ENCODE measurements at places on chromosomes 3 and 15.
A peak's percentile ranks its signal among the peaks of the same experiment; 100 is the strongest.

DNA sequence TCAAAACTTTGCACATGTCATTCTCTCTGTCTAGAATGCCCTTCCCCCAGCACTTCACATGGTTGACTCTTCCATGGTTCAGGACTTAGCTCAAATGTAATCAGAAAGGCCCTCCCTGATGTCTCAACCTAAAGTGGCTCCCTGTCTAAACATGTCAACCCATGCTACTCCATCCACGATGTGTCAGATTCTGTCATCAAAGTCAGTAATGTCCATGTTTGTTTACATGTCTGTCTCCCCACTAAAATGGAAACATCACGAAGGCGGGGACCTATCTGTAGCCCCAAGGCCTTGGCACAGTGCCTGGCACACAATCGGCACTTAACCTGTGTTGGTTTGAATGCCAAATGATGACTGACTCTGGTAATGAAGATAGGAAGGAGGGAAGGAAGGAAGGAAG lies 20.8 kb upstream of the SNTN start:
- DNase-seq: no peak

- no peak for DNase-seq
These were observed 7.9 kb downstream of the PRSS50 start for GRCh38 chr3:46709721-46710120.

DNA sequence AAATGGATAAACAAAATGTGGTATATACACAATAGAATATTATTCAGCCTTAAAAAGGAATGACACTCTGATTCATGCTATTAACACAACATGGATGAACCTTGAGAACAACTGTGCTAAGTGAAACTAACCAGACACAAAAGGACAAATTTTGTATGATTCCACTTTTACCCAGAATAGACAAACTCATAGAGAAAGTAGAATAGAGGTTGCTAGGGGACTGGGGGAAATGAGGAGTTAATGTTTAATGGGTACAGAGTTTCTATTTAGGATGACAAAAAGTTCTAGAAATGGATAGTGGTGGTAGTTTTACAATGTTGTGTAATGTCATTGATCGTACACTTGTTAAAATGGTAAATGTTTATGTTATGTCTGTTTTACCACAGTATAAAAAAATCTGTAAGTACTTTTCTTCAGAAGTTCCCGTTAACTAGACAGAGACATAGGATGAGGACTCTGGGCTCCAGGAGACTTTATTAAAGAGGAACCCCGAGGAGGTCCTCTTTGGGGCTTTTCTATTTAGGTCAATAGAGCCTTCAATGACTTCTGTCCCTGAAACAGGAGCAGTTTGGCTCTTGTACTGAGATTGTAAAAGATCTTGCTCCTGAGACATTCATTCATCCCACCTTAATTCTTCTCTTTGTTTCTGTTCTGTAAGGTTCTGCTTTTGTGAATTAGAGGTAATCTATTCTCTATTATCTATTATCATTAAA lies 24.5 kb downstream of the ABHD6 start:
- no peak for DNase-seq

DNA sequence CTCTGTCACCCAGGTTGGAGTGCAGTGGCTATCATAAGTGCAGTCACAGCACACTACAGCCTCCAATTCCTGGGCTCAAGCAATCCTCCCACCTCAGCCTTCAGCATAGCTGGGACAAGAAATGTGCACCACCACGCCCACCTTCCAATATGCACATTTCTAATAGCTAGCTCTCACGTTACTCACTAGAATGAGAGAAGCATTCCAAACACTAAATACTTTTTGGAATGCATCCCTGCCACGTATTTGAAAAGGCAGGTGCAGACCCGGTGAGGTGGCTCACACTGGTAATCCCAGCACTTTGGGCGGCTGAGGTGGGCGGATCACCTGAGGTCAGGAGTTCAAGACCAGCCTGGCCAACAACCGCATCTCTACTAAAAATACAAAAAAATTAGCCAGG lies 7.6 kb upstream of the TCF12 start:
- no peak for DNase-seq

- DNase-seq: no peak
These were observed 48.7 kb downstream of the ECT2 start for GRCh38 chr3:172799246-172799645.

DNA sequence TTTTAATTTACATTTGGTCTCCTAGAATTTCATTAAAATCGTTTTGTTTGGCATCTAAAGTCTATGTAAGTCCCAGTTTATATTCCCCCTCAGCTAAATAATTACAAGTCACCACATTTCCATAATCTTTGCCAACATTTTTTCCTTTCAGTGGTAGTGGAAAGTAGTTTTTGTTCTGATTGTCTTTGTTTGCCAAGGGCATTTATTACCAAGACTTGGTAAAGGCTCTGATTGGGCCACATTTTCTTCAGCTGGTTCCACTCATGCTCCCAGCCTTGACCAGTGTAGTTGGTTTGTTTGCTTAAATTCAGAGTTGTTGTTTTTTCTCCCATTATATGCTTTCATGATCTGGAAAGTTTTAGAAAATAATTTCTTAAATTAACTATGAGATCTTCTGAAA lies 153.4 kb upstream of the MME start:
- no peak for DNase-seq

- DNase-seq: peak; percentile 74
These were observed 762.7 kb downstream of the ROBO1 start for GRCh38 chr3:79005084-79005483.

DNA sequence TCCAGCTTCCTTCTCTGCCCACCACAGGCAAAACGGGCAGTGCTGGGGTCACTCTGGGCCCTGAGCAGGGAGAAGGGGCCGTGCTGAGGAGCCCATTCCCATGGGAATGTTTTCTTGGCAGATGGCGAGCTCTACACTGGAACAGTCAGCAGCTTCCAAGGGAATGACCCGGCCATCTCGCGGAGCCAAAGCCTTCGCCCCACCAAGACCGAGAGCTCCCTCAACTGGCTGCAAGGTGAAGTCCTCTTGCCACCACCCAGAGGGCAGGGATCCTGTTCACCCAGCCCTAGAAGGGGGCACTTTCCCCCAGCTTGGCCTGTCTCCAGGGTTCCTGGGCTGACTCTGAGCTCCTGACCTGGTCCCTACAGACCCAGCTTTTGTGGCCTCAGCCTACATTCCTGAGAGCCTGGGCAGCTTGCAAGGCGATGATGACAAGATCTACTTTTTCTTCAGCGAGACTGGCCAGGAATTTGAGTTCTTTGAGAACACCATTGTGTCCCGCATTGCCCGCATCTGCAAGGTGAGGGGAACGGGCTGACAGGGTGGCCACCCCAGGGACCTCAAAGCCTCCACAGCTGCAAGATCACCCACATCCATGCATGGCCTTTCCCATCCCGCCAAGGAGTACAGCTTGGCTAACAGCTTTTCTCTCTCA lies 12.4 kb downstream of the CIB1 start:
- DNase-seq: peak; percentile 88

DNA sequence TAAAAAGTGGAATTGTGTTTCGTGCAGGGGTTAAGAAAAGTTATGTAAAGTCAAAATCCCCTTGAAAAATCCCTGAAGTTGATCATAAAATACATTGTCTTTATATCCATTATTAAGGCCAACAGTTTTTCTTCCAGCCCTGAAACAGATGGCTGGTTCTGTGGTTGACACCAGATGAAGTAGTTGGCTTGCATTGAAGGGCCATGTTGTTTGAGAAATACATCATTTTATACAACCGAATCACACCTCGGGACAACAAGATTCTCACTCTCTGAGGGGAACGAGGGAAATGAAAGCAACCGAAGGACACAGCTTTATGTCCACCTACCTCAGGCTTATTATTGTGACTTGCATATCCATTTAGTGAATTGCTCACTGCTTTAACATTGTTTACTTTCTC lies 126.0 kb upstream of the MITF start:
- no peak for DNase-seq

DNA sequence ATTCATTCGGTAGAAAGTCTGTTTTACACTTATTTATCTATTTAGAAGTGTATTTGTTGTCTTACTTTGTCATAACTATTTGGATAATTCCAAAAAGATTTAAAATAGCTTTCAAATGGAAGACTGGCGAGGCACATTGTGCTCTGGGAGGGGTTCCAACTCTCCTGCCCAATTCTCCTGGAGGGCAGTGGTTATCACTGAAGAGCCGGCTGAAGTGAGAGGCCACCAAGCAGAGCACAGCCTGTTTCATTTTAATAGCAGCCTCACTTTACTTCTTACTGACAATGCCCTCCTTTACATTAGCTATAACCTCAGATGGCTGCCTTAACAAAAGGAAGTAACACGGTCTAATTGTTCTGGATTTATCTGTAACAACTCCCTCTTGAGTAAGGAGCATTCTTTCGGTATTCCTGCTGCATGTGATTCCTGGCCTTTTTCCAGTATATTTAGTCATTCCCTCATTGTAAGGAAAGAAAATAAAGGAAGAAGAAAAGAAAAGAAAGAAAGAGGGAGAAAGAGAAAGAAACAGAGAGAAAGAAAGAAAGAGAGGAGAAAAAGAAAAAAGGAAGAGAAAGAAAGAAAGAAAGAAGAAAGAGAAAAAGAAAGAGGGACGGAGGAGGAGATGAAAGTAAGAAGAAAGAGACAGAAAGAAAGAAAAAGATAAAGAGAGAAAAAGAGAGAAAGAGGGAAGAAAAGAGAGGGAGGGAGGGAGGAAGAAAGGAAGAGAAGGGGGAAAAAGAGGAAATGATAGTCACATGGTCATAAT lies 339.8 kb upstream of the WNT5A start:
- DNase-seq: no peak

DNA sequence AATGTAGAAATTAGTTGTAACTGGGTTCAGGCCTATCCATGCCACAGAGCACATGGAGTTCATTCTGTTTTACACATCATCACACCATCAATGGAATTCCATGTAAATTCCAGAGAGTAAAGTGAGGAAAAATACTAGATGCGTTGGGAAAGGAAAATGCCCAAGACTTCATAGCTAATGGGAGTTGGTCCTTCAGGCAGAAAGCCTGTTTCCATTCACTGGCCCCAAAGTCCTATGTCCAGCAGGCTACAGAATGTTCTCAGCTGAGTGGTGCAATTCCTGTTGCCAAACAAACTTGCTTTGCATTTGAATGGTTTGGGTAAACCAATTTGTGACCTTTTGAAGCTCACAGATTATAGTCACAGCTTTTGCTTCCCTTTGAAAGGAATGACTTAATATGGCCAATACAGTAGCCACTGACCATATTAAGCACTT lies 164.6 kb upstream of the PFN2 start:
- DNase-seq: no peak

DNA sequence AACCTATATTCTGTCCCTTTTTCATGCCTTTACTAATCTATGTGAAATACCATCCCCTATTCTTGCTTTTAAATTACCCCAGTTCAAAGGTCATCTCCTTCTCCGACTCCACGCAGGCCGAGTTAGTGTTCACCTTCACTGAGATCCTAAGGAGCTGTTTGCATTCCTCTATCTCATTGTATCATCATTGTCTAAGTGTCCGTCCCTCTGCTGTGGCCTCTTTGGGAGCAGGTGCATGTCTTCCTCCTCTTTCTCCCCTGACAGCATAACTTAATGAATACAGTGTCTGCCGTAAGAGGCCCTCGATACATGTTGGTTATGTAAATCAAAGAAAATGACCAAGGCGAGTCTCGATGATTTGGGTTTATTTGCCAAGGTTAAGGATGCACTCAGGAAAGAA lies 4.9 kb upstream of the PPP1R2 start:
- DNase-seq: no peak

DNA sequence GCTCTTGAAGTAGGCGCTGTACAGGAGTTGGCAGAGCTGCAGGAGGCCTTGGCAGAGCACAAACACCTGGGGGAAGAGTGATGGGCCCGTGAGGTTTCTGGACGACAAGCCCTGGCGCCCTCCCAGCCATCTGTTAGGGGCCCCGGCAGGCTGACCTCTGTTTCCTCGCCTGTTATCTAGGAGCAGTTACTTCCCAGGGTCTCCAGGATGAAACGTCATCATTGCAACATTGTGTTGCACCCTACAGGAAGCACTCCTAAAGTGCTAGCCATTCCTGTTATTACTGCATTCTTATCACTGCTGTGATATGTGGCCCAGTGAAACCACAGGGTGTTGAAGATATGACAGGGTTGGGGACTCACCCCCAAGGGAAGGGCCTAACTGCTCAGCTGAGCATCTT lies 50.2 kb downstream of the SLCO2A1 start:
- DNase-seq: no peak

DNA sequence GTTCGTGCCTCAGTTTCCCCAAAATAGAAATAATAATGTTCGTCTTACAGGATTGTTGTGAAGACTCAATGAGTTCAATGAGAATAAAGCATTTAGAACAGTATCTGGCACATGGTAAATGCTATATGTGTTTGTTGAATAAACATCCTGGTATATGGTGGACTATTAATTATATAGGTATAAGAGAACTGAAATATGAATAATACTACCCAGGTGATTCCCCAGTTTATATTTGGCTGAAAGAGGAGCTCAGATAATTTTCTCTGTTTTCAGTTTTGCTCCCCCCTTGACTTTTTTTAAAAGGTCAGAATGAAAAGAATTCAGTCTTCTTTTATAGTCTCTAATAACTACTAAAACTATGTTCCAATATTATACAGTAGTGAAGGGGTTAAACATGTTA lies 46.9 kb downstream of the USP8 start:
- DNase-seq: no peak

DNA sequence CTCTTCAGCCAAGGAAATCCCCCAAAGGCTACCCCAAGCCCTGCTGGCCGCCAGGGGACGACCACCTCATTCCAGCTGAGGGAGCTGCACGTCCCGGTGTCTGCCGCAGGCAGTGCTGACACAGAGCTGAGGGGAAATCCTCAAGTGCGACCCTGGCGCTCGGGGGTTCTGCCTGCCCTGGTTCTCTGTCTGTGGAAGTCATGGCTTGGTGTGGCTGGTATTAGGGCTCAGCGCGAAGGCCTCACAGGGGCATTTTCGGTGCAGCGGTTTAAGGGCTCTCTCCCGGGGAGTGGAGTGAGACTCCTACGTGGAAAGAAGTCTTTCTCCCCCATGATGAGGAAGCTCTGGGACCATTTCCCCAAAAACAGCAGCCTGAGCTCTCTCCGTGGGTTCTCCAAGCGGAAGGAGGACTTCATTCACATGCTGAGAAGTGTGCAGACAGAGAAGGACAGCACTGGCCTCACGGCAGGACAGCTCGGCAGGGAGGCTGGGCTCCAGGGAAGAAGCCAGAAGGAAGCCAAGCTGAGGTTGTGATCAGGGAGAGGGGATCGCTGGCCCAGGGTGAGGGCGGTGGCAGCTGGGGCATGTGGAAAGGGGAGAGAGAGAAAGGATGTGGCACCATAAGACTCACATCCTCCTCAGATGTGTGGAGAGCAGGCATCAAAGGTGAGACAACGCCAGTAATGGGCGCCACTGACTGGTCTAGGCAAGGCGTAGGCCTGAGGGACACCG lies 48.6 kb downstream of the KLF15 start:
- no peak for DNase-seq

DNA sequence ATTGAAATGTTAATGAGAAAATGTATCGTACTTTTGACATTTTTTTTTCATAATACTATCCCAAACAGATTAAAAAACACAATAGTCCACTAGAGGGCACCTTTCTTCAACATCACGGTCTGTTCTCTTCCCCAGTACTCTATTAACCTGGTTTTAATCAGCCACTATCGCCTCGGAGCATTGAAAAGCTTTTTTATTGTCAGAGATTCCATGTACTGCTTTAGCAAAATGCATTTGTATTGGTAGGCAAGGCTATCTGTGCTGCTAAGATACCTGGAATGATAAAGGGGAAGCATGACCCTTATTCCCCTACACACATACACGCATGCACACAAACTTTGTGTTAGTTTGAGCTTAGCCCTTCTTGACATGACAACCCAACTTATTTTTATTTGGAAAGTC lies 160.1 kb upstream of the IL12A start:
- DNase-seq: peak; percentile 70

Measured in SK-MEL-5 (cell line).